ENCODE measurements at places on chromosomes 16 and 17.

GRCh38 chr16:66801320-66802105 is at the start of gene TERB1:
Gene TERB1, minus strand, starts transcription at chr16:66801584. Its CDS starts 4,786 bp downstream, at chr16:66796798.
- no peak for DNase-seq

DNA sequence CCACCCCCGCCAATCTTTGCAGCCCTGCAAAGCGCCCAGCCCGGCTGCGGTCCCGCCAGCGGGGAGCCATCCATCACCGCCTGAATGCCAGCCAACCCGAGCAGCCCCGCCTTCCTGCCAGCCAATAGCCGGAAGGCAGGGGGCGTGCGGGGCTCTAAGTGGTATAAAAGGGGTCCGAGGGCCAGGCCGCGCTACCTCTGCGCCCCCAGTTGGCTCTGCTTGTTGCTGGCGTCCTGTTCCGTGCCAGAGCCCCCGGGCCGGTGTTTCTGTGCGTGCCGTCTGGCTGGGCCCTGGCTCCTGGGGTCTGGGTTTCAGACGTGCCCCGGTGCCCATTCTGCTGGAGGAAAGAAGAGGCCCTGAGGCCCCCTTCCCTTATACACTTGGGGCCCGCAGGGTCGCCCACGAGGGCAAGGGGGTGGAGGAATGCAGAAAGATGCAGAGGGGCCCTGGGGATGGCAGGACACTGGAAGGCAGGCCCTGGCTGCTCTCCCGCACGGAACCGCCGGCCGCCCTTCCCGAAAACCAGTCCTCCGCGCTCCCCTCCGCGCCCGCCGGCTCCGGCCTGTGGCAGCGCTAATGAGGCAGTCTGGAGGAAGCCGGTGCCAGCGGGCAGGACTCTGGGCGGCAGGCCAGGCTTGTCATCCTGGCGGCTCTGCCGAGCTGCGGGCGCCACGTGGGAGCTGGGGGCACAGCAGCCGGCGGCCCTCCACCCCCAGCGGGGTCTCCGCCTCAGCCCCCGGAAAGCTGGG is 14.0 kb downstream of the COPZ2 start:
- DNase-seq = peak; percentile 22

GRCh38 chr17:4236456-4236855 is 27.3 kb downstream of the ANKFY1 start:
- no peak for DNase-seq

- DNase-seq = no peak
Measured at GRCh38 chr16:9996221-9996620, 186.0 kb downstream of the GRIN2A start.

- no peak for DNase-seq
Measured at GRCh38 chr17:20924306-20924705, 118.5 kb downstream of the USP22 start.

DNA sequence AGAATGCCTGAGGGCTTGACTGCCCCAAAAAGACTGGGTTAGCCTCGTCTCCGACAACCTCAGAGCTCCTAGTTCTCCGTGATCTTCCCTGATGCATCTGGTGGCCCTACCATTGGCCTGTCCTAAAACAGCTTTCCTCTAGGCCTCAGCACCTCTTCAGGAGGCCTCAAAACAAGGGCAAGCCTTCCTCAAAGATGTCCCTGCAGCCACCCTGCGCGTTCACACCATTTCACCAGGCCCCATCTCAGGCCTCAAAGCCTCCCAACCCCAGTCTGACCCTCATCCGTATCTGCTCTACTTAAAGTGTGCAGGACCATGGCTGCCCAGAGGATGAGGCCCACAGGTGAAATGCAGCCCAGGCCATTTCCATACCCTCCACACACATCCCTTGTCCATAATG is 7.4 kb downstream of the ALOXE3 start:
- DNase-seq = no peak

All from effector CD8-positive, alpha-beta T cell (primary cell).